HS-5 (cell line): ENCODE measurements at places on chromosomes 7 and 10.

DNA sequence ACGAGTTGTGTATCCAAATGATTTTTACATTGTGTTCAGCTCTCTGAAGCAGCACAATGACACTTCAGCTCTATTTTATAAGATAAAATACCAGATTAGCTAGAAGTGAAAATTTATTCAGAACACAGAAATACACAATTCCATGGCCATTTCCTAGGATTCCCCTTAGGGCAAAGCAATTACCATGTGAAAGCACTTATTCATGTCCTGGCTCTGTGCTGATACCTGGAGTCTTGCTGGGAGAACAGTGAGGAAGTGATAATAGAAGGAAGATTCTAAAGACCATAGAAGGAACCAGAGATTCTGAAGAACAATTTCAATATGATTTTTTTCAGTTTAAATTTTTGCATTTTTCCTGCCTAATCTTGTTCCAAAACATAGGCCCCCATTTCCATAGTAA is 657.4 kb upstream of the ZWINT start:
- no peak for DNase-seq

- DNase-seq: no peak
Measured at GRCh38 chr7:43876976-43877745, 7.8 kb upstream of the MRPS24 start.

DNA sequence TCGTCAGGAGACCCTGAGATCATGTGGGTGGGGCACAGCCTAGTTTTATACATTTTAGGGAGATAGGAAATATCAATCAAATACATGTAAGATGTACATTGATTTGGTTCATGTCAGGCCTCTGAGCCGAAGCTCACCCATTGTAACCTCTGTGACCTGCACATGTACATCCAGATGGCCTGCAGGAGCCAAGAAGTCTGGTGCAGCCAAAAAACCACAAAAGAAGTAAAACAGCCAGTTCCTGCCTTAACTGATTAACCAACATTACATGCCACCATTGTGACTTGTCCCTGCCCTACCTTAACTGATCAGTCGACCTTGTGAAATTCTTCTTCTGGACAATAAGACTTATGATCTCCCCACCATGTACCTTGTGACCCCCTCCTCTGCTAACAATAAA is 16.0 kb upstream of the LRRC61 start:
- no peak for DNase-seq

GRCh38 chr10:84294766-84295447 is 33.5 kb upstream of the CCSER2 start:
- DNase-seq: no peak

- no peak for DNase-seq
Measured at GRCh38 chr7:158606129-158606528, 18.5 kb upstream of the PTPRN2 start.
